ENCODE measurements at places on chromosomes 13 and 19. TPM values are rescaled to one million over a fixed set of nuclear protein-coding genes. Genes with fewer than 3 reads are reported as not detected.

Gene SIGLEC9
- total RNA-seq, result 0.35 TPM

Gene LINGO3
- not detected for total RNA-seq

Gene PLD3
- 199 TPM for total RNA-seq

Gene POSTN
- 19.5 TPM for total RNA-seq

Gene KIR2DL3
- not detected for total RNA-seq

Gene ZNF285
- 4.8 TPM for total RNA-seq

All from heart left ventricle (tissue), 16 donors.